Ovary (tissue), 10 donors: ENCODE measurements at places on chromosomes 2 and 18. TPM values are rescaled to one million over a fixed set of nuclear protein-coding genes. Genes with fewer than 3 reads are reported as not detected.

Gene AGAP1
- total RNA-seq: 20.2 TPM

- DNase-seq: no peak
- no peaks in the 10 kb centered on the region for H3K36me3 ChIP-seq
- H3K27ac ChIP-seq: no peak overlapping the region
- H3K4me3 ChIP-seq: no peak overlapping the region
- no peaks in the 10 kb centered on the region for H3K27me3 ChIP-seq
- no peaks in the 10 kb centered on the region for H3K4me1 ChIP-seq
Measured at GRCh38 chr2:2826209-2826551, 495.1 kb upstream of the MYT1L start.

DNA sequence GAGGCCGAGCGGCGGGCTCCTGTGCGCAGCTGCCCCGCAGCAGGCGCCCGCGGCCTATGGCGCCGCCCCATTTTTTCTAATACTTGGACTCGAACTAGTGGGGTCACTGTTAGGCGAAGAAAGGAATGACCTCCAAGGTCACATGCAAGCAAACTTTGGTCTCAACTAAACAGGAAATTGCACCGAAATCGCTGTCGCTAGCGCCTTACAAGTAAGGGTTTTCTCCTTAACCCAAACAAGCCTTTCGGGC, 339 bp downstream of the ACAA2 start:
- H3K4me3 ChIP-seq: peak overlapping the region; percentile 86
- peak overlapping the region; percentile 80 for H3K27ac ChIP-seq
- no peaks in the 10 kb centered on the region for H3K27me3 ChIP-seq
- H3K4me1 ChIP-seq: peaks cover 5% of the 10 kb centered on the region
- no peak for DNase-seq
- H3K36me3 ChIP-seq: no peaks in the 10 kb centered on the region

- H3K4me1 ChIP-seq: no peaks in the 10 kb centered on the region
- H3K36me3 ChIP-seq: no peaks in the 10 kb centered on the region
Measured at GRCh38 chr2:29238497-29238896, 123.3 kb downstream of the CLIP4 start.

Gene CCBE1
- total RNA-seq: 23.4 TPM

Gene IKZF2
- total RNA-seq: 6.4 TPM

DNA sequence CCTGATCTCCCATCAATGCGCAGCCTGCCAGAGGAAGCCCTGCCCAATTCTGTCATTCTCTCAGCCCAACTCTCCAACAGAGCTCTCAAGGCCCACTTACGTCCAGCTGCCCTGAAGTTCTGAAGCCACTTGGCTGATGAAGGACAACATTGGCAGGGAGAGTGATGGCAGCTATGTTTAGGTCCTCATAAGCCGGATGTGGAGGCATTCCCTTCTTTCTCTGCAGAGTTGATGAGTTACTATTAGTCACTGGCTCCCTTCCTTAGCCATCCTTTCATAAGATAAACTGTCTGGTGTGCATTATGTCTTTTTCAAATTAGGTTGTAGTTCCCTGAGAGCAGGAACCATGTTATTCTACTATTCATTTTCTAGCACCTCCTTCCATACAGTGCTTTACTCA, 22.5 kb upstream of the TACR1 start:
- H3K27ac ChIP-seq: no peak overlapping the region
- H3K4me3 ChIP-seq: no peak overlapping the region
- no peaks in the 10 kb centered on the region for H3K36me3 ChIP-seq
- no peaks in the 10 kb centered on the region for H3K4me1 ChIP-seq
- no peak for DNase-seq
- no peaks in the 10 kb centered on the region for H3K27me3 ChIP-seq

- no peaks in the 10 kb centered on the region for H3K36me3 ChIP-seq
- H3K27ac ChIP-seq: no peak overlapping the region
- no peak overlapping the region for H3K4me3 ChIP-seq
- no peak for DNase-seq
Measured at GRCh38 chr2:109065391-109065734, 63.6 kb upstream of the SH3RF3 start.

Gene HOXD9
- total RNA-seq: 10.3 TPM

DNA sequence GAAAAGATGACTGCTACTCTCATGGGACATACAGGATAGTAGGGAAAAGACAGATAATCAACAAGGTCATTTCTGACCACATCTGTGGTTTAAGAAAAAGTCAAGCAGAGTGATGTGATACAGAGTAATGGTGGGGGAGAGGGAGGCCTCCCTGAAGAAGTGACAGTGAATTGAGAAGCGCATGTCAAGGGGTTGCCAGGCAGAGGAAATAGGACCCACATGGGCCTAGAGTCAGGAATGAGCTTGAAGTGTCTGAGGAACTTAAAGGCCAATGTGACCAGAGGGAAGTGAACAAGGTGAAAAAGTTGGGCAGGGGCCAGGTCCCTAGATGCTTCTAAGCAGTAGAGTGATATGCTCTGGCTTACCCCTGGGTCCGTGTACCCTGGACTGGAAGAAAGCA, 113.5 kb upstream of the PPP1CB start:
- H3K27me3 ChIP-seq: no peaks in the 10 kb centered on the region
- H3K27ac ChIP-seq: no peak overlapping the region
- H3K36me3 ChIP-seq: no peaks in the 10 kb centered on the region
- no peak overlapping the region for H3K4me3 ChIP-seq
- no peak for DNase-seq
- peaks cover 36% of the 10 kb centered on the region for H3K4me1 ChIP-seq

Gene MDH1B
- total RNA-seq: 0.83 TPM

DNA sequence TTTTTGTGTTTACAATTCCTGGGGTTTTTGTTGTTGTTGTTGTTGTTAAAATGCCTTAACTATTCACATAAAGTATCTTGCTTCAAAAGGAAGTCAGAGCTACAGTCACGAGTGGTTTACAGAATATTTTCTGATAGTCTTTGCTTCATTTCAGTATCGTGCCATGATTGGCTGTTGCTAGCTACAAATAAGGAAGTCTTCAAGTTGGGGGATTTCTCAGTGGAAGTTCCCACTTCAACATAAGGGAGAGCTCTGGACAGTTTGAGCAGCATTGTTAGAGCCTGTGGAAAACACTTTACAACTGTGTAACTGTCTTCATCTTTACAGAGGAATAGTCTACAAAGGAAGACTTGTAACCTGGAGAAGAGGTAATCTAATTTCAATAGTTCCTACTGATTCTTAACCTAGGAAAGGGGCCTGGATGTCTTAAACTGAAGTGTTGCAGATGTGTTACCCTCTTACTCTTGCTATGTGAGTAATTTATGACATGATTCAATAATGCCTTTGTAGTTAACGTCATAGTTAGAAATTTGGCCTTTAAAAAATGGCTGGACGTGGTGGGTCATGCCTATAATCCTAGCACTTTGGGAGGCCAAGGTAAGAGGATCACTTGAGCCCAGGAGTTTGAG, 23.4 kb upstream of the TANK start:
- H3K4me3 ChIP-seq: no peak overlapping the region
- H3K36me3 ChIP-seq: no peaks in the 10 kb centered on the region
- no peak overlapping the region for H3K27ac ChIP-seq
- H3K4me1 ChIP-seq: peaks cover 10% of the 10 kb centered on the region
- DNase-seq: no peak
- no peaks in the 10 kb centered on the region for H3K27me3 ChIP-seq

Gene REG1A
- total RNA-seq: 33.6 TPM

- no peak overlapping the region for H3K27ac ChIP-seq
- no peaks in the 10 kb centered on the region for H3K27me3 ChIP-seq
- no peak for DNase-seq
- H3K4me3 ChIP-seq: no peak overlapping the region
- no peaks in the 10 kb centered on the region for H3K36me3 ChIP-seq
Measured at GRCh38 chr2:119873350-119874315, 113.9 kb downstream of the PTPN4 start.

GRCh38 chr18:6668836-6669235, 60.7 kb upstream of the ARHGAP28 start:
- no peak overlapping the region for H3K27ac ChIP-seq
- no peak for DNase-seq
- no peaks in the 10 kb centered on the region for H3K4me1 ChIP-seq

- H3K27me3 ChIP-seq: no peaks in the 10 kb centered on the region
- H3K36me3 ChIP-seq: no peaks in the 10 kb centered on the region
- H3K4me3 ChIP-seq: no peak overlapping the region
- no peaks in the 10 kb centered on the region for H3K4me1 ChIP-seq
- H3K27ac ChIP-seq: no peak overlapping the region
Measured at GRCh38 chr2:56540916-56541315, 357.1 kb downstream of the CCDC85A start.

- H3K4me1 ChIP-seq: no peaks in the 10 kb centered on the region
- H3K27ac ChIP-seq: no peak within 1 kb of the TSS
- H3K36me3 ChIP-seq: no peaks in the 10 kb centered on the region
- no peak within 1 kb of the TSS for H3K4me3 ChIP-seq
Measured at GRCh38 chr2:68734688-68735525, at the start of gene ARHGAP25. ARHGAP25 (plus strand) TSS chr2:68734811; CDS start chr2:68735200, 389 bp downstream.

GRCh38 chr2:238236571-238236970, 3.3 kb downstream of the HES6 start:
- no peak overlapping the region for H3K4me3 ChIP-seq
- no peaks in the 10 kb centered on the region for H3K27me3 ChIP-seq
- no peak overlapping the region for H3K27ac ChIP-seq
- H3K4me1 ChIP-seq: peaks cover 9% of the 10 kb centered on the region

DNA sequence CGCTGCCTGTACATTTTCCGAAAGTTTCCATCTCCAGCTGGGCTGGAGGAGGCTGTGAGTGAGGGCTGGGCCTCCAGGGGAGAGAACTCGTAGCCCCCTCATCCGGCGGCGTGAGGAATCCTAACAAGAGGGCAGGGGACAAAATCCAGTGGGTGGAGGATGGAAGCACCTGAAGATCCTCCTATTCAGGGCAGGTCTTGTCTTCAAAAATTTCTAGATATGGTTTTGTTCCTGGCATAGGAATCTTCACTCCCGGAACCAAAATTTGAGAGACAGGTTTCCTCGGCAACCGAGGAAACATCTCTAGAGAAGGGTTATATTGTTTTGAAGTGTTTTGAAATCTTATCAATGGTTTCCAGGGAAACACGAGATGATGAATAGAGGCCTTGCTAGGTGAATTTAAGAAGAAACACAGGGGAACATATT, 136.7 kb downstream of the SH3BP4 start:
- H3K4me1 ChIP-seq: peaks cover 6% of the 10 kb centered on the region
- H3K27me3 ChIP-seq: no peaks in the 10 kb centered on the region
- no peak overlapping the region for H3K4me3 ChIP-seq
- H3K27ac ChIP-seq: no peak overlapping the region
- no peak for DNase-seq

- H3K36me3 ChIP-seq: no peaks in the 10 kb centered on the region
- no peaks in the 10 kb centered on the region for H3K4me1 ChIP-seq
- no peak for DNase-seq
- no peak overlapping the region for H3K27ac ChIP-seq
- H3K27me3 ChIP-seq: no peaks in the 10 kb centered on the region
Measured at GRCh38 chr2:5235701-5236100, 456.5 kb upstream of the SOX11 start.

Gene NAT8
- 0.82 TPM for total RNA-seq

Gene IL36A
- total RNA-seq: not detected

DNA sequence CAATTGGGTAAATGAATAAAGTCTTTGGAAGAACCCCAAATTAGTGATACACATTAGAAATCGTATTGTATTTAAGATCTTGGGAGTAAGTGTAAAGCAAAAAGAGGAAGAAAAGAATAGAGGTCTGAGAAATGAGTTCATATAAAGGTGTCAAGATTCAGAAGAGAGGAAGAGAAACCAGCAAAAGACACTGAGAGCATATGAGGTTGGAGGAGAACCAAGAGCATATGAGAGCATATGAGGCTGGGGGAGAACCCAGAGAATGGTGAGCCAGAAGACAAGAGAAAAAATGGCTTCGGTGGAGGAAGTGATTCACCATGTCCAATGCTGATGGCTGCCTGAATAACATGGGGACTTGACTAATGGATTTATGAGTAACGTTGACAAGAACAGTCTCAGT, 620.1 kb upstream of the GCFC2 start:
- no peaks in the 10 kb centered on the region for H3K4me1 ChIP-seq
- H3K36me3 ChIP-seq: no peaks in the 10 kb centered on the region
- no peaks in the 10 kb centered on the region for H3K27me3 ChIP-seq
- H3K27ac ChIP-seq: no peak overlapping the region
- no peak overlapping the region for H3K4me3 ChIP-seq

DNA sequence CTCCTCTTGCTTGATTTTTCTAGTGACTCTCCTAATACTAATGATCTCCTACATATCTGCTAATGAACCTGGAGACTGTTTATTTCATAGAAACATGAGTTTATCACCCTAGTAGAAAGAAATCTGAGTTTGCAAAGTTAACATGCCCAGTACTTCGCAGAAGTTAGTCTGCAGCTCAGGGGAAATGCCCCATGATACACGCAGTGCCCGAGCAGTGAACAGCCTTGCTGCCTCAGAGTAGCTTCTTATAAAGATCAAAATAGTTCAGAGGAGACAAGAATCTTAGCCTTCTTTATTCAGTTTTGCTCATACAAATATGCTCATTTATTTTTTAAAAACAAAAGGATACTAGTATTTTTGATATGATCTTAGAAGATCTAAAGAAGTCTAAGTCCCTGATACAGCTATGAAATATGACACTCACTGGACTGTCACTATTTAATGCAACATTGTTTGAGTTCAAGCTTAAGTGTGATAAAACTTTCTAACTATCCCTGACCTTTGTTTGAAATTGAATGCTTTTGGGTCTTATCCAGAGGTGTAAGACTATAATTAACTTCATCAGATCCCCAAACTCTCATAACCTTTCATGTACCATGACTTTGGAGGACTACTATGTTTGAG, 20.5 kb downstream of the FRZB start:
- H3K27me3 ChIP-seq: no peaks in the 10 kb centered on the region
- no peak overlapping the region for H3K27ac ChIP-seq
- no peak overlapping the region for H3K4me3 ChIP-seq
- no peaks in the 10 kb centered on the region for H3K4me1 ChIP-seq
- no peak for DNase-seq

DNA sequence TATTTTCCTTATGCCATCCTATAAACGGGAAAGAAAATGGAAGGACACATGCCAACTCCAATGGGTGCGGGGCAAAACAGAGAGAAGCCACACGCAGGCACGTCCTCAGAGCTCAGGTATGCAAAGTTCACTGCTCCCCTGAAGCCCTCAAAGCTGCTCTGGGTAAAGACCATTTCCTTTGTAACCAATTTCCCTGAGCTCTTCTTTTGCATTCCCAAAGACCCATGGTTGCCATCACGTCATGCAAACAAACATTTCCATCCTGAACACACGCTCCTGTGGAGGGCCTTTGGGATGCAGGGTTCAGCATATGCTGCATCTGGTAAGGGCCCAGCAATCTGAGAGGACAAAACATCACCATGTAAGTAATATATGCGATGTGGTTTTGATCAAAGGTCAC, 69.4 kb downstream of the EMILIN2 start:
- no peaks in the 10 kb centered on the region for H3K27me3 ChIP-seq
- peaks cover 26% of the 10 kb centered on the region for H3K4me1 ChIP-seq
- no peak overlapping the region for H3K4me3 ChIP-seq
- H3K27ac ChIP-seq: no peak overlapping the region
- no peaks in the 10 kb centered on the region for H3K36me3 ChIP-seq
